Cerebellar nuclear complex (tissue), 1 donor: ENCODE measurements at places on chromosomes 2 and 18.
A peak's percentile ranks its signal among the peaks of the same experiment; 100 is the strongest.

DNA sequence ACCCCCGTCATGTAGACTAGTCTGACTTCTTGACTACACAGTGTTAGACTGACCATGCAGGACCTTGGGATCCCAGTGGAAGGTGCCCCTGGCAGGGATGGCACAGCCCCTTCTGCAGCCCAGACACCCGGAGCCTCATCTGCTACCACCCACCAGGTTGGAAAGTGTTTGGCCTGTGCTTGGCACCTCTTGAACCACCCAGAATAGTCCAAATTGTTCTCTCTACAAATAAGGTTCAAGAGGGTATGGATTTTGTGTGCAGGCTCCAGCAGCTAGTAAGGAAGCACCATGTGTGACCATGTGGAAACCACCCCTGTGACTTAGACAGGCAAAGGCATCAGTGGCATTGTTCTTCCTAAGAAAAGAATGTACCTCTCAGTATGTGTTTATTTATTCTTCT is 18.4 kb downstream of the L3MBTL4 start:
- no peak for DNase-seq

DNA sequence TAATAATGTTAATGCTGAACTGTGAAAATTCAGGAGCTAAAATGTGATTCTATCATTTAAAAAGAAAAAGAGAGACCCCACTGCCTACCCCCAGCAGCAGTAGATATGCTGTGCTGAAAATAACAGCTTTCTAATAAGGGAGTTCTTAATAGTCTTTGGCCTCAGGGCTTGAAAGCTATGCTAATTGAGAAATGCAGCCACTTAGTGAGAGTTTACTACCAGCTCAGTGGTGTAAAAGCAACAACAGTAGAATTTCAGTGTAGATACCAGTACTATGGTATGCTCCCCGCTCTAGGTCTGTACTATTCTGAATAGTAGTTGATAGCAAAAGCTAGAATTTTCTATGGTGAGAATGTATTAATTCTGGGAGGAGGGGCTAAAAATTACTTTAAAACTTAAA is 303.1 kb upstream of the VWC2L start:
- no peak for DNase-seq

GRCh38 chr2:236400046-236400574 is 135.9 kb upstream of the ASB18 start:
- no peak for DNase-seq

- no peak for DNase-seq
These were observed 6.7 kb downstream of the CHMP3 start for GRCh38 chr2:86556508-86556907.

DNA sequence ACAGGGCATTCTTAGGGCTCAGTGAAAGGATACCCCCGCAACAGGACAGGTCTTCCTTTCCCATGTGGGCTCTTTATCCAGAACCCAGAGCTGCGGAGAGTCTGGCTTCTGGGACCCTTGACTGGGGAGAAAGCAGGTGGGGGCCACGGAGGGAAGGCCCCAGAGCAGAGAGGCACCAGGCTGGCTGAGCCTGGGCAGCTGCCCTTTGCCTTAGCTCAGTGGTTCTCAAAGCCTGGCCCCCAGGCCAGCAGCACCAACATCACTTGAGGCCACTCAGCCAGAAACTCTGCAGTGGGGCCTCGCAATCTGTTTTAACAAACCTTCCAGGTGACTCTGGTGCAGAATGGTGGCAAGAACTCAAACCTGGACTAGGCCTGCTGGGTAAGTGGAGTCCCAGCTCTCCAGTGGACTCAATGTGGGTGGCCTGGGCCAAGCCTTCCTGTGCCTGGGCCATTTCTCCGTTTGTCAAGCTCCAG is 1.6 kb upstream of the TMEM37 start:
- DNase-seq, result no peak

GRCh38 chr2:239290618-239291474 is 110.0 kb downstream of the HDAC4 start:
- no peak for DNase-seq

- DNase-seq, result peak; percentile 44
These were observed at the start of gene LGALSL for GRCh38 chr2:64453770-64454385. TSS of gene LGALSL (plus strand) at chr2:64454162. CDS start at chr2:64454546, 384 bp downstream.

DNA sequence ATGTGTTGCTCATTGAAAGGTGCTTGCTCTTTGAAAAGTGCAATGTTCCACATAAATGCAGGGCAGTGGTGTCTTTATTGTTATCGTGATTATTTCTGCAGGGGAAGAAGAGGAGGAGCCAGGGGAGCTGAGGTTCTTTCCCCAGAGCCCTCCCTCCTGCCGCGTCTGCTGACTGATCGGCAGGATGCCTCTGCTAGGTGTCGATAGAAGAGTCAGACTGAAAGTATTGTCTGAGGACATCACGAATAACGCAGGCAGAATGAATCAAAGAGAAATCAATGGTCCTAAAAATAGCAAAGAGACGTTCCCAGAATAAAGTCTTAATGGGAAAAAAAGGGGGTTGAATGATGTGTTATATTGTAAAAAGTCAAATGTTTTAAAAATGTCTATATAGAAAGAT is 47.4 kb upstream of the SIX3 start:
- DNase-seq, result no peak

GRCh38 chr18:48687346-48688042 is 148.7 kb downstream of the CTIF start:
- no peak for DNase-seq

DNA sequence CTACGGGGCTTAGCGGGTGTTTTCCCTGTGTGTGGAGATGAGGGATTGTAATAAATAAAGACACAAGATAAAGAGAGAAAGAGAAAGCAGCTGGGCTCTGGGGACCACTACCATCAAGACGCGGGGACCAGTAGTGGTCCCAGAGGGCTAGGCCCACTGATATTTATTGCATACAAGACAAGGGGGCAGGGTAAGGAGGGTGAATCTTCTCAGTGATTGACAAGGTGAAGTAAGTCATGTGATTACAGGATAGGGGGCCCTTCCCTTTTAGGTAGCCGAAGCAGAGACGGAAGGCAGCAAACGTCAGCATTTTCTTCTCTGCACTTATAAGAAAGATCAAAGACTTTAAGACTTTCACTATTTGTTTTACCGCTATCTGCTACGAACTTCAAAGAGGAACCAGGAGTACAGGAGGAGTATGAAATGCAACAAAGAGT is 4.5 kb upstream of the GAL3ST2 start:
- DNase-seq, result no peak

DNA sequence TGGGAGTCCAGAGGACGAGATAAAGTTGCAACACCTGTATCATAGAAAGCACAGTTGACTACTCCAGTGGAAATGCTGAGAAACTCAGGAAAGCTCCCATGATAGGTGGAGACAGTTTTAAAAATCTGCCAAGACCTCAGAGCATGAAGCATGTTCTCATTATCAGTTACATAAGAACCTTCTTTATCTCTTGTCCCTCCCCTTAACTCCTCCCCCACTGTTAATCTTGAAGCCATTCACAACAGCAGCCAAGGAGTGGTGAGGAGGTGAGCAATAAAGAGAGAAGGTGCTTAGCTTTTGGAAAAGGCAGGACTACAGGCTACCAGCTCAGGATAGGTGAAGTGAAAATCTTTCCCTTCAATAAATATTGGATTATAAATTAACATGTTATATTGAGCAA is 657.9 kb downstream of the NYAP2 start:
- DNase-seq, result no peak

DNA sequence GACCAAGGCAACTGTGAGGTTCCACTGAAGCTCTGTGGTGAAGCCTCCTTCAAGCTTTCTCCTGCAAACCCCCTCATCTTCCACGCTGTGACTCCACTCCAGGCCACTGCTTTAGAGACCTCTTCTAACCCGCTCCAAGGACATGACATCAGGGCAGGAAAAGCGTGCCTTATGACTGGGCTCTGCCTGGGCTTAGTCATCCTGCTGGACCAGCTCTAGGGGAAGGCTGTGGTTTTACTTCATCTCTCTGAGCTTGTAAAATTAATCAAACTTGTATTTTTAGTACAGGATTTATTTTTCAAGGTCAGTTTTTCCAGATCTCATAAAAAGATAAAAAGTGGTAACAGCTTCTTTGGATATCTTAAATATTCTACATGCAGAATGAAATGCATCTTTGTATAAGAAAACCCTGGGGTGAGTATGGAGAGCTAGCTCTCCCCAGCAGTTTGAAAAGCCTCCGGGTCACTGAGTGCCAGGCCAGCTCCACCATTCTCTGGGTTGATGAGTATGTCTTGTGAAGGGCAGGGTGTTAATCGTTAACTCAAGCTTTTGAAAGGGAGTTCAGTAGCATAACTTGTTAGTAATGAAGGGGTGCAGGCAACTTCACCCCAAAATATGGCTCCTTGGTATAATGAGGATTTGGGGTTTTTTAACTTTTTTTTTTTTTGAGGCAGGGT is 33.1 kb upstream of the YPEL5 start:
- no peak for DNase-seq

- DNase-seq, result no peak
These were observed 626.7 kb downstream of the LRRTM4 start for GRCh38 chr2:76895469-76895868.

- DNase-seq, result no peak
These were observed 1094.7 kb upstream of the GYPC start for GRCh38 chr2:125561302-125561701.

DNA sequence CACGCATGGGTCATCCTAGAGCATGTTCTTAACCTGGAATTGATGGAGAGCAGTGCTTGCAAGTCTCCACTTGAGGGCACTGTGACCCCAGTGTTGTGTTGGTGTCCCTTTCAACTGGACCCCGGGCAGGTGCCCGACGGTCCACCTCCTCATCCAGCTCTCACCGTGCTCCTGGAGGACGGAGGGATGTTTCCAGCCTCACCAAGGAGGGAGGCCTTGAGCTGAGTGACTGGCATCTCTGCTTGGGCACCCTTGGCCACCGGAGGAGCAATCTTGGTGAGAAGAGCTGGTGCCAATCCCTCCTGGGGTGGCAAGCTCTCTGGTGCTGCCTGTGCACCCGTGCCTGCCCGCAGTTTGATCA is 45.4 kb upstream of the ASB18 start:
- no peak for DNase-seq

- no peak for DNase-seq
These were observed 26.1 kb downstream of the GAD1 start for GRCh38 chr2:170842785-170843184.

DNA sequence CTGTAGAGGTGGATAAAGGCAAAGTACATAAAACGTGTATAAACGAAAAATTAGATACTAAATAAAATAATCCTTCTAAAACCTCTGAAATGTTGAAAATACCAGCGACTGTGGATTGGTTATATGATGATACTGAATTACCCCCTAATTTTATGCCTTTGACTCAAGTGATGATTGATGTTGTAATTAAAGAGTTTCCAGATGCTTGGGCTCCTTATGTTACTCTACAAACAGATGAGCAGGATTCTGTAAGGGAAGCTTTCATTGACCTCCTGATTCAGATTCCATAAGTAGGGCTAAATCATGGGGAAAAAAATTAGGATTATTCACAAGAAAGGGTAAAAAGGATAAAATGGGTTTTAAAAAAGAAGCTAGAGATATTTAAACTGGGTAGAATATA is 418.2 kb upstream of the SLC39A10 start:
- DNase-seq, result no peak

GRCh38 chr18:7681298-7681697 is 114.2 kb downstream of the PTPRM start:
- DNase-seq, result no peak

- DNase-seq, result no peak
These were observed 96.8 kb downstream of the ZNF407 start for GRCh38 chr18:74694436-74694835.

- no peak for DNase-seq
These were observed 343.0 kb downstream of the EPHA4 start for GRCh38 chr2:221229099-221229498.

- DNase-seq, result no peak
These were observed 53.1 kb downstream of the ZNF521 start for GRCh38 chr18:25298853-25299274.

DNA sequence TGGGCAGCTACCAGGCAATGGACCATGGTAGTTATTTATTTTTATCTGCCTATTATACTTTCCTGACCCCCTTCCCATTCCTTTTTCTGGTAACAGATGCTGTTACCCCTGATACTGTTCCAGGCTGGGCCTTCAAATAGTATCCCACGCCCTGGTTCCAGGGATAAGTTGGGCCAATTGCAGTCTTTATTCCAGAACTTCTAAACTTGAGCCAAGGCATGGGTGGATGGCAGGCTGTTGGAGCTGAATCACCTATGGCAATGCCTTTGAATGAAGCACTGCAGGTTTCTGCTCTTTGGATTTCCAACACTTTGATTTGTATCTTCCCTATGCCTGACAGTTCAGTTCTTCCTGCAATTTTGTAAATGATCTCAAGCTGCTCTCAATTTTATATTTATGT is 99.2 kb upstream of the LHCGR start:
- no peak for DNase-seq
